ENCODE measurements at places on chromosomes 1 and 21.

DNA sequence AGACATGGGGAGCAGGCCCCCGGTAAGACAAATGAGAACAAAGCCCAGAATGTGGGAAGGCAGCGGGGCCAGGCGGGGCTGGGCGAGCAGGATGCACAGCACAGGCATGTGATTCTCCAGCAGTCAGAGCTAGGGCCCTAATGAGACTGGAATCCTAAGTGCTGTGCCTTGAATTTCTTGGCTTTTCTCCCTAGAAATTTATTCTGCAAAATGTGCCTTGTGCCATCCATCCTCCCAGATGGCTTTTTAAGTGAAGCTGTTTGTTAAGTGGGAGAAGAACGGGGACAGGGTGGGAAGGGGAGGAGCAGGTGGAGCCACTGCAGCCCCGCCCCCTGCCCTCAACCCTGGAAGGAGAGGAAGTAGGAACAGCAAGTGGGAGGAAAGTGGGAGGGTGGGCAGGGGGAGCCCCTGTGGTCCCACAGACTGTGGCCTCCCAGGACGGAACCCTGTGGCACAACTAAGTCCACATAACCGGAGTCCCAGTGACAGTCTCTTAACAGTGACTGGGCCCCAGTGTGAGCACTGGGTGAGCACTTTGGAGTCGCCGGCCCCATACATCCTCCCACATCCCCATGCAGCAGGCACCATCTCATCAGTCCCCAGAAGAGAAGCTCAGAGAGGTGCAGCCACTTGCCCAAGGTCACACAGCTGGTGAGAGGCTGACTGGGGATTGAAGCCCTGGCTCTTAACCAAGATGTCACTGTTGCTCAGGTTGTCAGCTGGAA is 216.9 kb downstream of the MATN1 start:
- DNase-seq: no peak

- no peak for DNase-seq
These were observed 136.6 kb upstream of the CD34 start for GRCh38 chr1:208047476-208047934.

- no peak for DNase-seq
These were observed 101.1 kb downstream of the UBIAD1 start for GRCh38 chr1:11373895-11374747.

DNA sequence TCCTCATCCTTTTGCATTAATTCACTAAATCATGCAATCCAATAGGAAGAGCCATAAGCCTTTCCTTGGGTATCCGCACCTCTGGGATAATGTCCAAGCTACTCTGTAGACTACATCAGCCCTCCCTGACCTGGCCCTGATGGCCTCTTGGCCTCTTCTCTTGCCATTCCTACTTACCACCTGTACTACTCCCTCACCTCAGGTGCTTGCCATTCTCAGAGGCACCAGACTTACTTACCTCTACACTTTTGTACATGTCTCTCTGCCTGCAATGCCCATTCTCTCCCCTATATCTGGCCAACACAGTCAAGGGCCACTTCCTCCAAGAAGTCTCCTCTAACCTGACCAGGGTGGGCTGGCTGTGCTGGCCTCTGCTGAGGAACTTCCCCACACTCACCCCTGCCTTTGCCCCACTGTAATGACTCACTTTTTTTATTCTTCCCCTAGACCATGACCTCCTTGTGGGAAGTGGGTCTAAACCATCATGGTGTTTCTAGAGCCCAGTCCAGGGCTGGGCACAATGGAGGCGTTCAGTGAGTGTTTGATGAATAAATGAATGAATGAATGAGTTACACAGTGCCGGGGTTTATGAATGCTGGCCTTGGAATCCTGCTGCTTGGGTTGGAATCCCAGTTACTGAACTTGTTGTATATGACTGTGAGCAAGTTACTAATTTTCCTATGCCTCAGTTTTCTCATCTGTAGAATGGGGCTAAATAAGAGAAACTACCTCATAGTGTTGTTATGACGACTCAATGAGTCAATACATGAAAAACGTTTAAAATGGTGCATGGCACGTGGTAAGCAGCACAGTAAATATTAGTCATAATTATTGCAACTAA is 179.8 kb downstream of the FOXD2 start:
- DNase-seq: no peak

GRCh38 chr1:91345395-91346005 is 59.1 kb downstream of the HFM1 start:
- DNase-seq: no peak

DNA sequence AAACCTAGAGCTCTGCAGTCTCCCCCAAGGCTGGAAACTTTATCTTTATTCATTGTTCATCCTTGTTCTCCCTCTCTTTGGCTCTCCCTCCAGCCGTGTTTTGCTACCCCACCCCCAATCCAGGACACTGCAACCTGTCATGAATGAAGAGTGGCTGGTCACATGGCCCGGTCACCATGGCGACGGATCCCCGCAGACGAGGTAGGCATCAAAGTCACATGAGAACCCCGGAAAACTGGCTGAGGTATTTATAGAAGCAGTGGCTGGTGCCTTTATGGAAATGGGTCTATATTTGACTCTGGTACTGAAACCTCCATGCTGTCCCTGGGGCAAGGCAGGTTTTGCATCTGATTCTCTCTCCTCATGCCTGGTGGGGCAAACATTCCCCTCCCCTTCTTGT is 13.4 kb upstream of the SLC6A17 start:
- no peak for DNase-seq

GRCh38 chr1:169129109-169129784 is 22.8 kb downstream of the ATP1B1 start:
- no peak for DNase-seq

GRCh38 chr1:223531742-223532341 is 133.7 kb downstream of the CAPN8 start:
- no peak for DNase-seq

- no peak for DNase-seq
These were observed 43.9 kb upstream of the CRB1 start for GRCh38 chr1:197224160-197224559.

DNA sequence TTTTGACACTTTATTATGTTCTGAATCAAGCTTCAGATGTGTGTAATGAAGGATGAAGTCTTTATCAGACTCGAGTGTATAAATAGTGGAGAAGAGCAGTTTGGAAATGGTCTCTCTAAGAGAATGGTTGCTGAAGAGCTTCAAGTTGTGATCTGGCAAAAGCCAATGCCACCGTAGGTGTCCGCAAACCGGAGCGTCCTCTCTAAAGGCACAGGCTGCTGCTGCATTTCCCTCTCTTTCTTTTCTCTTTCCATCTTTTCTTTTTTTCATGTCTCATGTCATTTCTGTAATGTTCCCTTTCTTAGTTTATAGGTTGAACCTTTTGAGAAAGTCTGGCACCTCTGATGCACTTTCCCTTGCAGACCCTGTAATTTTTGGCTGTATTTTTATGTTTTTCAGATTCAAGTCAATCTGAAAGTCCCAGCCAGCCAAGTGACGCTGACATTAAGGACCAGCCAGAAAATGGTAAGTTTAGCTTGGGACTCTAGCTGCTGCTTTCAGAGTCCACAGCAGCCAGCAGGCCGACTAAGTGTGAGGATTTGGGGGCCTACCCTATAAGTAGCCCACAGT is 194.8 kb downstream of the NFIA start:
- DNase-seq: no peak

GRCh38 chr1:150577557-150578271 is 1.7 kb downstream of the MCL1 start:
- no peak for DNase-seq

- no peak for DNase-seq
These were observed 300.3 kb downstream of the NPHP4 start for GRCh38 chr1:5691795-5692509.

DNA sequence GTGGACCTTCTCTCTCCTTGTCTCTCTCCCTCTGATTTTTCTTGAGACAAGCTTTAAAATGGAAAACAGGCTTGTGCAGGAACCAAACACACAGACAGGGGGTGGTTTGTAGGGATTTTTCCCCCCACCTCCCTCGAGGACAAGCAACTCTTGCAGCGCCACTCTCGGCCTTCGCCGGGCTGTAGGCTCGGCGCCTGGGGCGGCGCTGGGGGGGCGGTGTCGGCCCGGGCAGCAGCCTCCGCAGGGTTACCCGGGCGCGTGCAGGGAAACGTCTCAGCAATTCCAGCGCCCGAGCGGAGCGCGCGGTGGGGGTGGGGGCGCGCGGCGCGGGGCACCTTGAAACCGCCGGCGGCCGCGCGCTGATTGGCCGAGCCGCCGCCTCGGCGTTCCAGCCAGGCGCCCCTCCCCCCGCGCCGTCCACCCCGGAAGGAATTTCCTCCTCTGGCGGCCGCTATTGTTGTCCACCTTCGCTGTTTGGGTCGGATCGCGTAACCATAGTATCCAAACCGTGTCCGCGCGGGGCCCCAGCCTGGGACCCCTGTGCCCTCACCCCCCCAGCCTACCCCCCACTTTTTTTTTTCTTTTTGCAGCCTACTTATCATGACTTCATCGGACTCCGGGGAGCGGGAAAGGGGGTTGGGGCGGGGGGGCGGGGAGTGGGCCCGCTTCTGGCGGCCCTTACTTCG is 59.8 kb upstream of the ACOT11 start:
- peak; percentile 65 for DNase-seq

- DNase-seq: no peak
These were observed 66.4 kb downstream of the IGSF21 start for GRCh38 chr1:18174037-18174436.

- no peak for DNase-seq
These were observed 410.1 kb upstream of the PLXNA2 start for GRCh38 chr1:208654241-208654640.

GRCh38 chr1:185564816-185565215 is 169.4 kb upstream of the HMCN1 start:
- DNase-seq: no peak

- no peak for DNase-seq
These were observed 89.6 kb downstream of the RERE start for GRCh38 chr1:8727809-8728213.

- DNase-seq: no peak
These were observed 342.7 kb upstream of the NR5A2 start for GRCh38 chr1:199684686-199685273.

DNA sequence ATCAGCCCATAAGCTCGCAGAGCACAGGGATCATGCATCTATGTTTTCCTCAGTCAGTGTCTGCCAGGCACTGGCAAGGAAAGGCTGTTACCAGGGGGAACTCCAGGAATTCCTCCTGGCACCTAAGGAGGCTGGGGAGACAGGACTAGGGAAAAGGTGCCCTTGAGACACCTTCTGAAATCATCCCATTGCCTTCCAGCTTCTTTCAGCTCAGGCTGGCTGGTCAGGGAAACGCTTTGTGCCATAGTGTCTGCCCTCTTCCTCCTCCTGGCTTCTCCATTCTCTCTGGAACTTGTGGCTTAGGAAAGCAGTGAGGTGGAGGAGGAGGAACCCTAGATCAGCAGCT is 13.8 kb downstream of the LMNA start:
- DNase-seq: no peak

DNA sequence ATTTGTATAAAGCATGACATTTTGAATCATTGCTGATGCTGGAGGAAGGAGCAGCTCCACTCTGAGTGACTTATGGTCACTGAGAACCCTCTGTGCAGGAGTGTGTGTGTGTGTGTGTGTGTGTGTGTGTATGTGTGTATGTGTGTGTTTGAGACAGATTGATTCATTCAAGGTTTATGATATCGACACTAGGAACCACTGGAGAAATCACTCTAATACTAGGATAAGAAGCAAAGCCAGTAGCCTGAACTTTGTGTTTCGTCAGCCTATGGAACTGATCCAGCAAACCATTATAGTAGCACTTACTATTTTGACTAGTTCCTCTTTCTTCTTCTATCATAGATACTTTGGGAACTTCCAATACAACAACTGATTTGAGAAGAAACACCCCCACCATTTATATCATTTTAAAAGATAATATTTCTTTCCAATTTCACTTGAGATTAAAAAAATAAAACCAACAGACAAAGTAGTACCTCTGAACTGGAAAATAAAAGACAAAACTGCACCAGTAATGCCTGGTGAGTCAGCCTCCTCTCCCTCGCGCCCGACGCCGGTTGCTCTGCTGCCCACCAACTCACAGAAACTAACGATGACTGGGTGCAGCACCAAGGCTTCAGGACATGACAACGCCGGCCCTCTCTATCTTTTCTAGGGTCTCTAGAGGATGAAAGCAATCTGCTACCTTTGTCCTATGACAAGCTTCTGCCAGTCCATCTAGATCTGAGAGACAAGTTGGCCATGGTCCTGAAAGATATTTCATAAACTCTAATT is 20.9 kb downstream of the SLAMF1 start:
- DNase-seq: no peak

GRCh38 chr1:248849637-248850036 is 9.2 kb downstream of the ZNF692 start:
- no peak for DNase-seq

DNA sequence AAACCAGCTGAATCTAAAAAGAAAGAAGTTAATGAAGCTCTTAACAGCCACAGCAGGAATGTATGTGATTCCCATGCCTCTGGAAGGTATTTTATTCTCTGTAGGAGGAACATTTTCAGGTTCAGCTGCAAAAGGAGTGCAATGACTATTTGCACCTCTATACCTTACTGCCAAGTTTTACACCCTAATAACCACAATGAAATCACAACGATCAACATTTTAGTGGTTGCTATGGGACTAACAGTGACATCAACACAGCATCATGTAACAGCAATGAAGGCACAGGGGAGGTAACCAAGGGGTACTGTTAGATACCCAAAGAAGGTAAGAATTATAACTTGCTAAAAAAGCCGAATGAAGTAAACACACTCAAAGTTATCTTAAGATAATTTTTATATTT is 116.3 kb upstream of the HP1BP3 start:
- DNase-seq: no peak

DNA sequence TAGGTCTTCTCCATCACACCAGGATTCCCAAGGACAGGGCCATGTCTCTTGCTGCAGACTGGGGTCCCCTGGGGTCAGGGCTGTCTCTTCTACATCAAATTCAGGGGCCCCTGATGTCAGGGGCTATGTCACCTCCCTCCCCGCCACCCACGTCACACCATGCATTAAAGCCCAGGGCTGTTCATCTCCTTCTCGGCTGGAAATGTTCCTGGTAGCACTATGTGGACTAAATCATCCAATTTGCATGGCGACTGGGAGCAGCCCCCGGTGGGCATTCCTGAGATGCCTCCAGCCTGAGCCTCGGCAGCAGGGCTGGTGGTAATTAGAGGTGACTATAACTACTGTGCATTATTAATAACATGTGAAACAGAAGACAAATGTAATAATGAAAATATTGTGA is 151.7 kb upstream of the HMGB4 start:
- DNase-seq: no peak

DNA sequence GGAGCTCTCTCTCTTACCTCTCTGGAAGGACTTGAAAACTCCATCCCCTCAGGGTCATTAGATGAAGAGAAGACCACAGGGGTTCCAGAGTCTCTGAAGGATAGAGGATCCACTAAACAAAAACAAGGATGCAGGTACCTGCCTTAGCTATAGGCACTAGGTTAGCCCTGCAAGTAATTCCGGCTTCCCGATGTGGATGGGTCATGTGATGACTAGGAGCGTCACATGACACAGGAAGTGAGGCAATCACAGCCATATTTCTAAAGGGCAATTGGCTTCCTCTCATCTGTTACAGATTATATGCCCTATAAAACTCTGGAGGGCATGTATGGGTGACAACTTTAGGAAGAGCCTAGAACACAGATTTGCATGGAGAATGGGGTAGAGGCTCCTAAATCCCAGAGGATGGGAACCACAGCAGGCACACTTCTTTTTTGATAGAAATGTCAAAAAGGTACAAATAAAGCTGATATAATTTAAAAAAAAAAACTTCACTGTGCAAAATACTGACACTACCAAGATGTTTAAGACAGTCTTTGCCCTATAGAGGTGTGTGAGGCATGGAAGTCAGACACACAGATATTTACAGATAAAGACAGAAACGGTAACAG is 14.1 kb downstream of the ENTREP3 start:
- DNase-seq: no peak

GRCh38 chr1:180287988-180288705 is 58.1 kb downstream of the LHX4 start:
- DNase-seq: no peak

GRCh38 chr1:116545359-116545705 is 25.5 kb downstream of the CD58 start:
- DNase-seq: no peak
